ENCODE measurements at places on chromosomes 5 and 9.

GRCh38 chr5:65015767-65016166, 247.0 kb downstream of the CWC27 start:
- DNase-seq = no peak

DNA sequence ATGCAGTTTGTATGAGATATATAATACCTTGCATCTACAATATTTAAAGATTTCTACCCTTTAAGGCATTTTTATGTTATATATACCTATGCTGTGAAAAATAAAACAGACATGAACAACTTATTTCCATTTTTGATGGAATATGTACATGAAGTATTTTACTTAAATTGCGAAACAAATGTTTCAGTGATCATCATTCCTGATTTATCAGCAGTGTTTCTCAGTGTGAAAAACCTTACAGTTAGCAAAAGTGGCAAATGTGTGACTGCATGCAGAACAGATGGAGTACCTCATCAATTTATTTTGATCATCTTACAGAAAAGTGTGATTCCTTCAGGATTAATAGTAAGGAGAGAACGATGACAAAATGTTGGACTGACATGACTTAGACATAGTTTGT, 43.1 kb downstream of the PRR16 start:
- DNase-seq = no peak

DNA sequence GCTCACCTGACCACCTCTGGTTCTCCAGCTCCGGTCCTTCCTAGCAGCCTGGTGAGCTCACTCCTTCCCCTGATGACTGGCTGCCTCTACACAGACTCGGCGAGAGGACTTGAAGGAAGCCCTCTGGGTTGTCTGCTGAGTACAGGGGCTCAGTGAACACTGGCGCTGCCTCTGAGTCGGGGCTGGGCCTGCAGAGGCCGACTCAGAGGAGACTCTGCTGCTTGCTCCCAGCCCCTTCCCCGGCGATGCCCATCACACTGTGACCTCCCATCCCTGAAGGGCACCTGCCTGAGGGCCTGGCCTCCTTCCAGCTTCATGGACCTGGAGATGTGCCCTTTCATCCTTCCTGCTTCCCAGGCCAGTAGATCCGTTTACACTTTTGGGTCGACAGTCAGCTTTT, 22.0 kb downstream of the CRB2 start:
- DNase-seq = no peak

- DNase-seq = no peak
Observed at GRCh38 chr5:57225553-57225952, 51.7 kb downstream of the GPBP1 start.

DNA sequence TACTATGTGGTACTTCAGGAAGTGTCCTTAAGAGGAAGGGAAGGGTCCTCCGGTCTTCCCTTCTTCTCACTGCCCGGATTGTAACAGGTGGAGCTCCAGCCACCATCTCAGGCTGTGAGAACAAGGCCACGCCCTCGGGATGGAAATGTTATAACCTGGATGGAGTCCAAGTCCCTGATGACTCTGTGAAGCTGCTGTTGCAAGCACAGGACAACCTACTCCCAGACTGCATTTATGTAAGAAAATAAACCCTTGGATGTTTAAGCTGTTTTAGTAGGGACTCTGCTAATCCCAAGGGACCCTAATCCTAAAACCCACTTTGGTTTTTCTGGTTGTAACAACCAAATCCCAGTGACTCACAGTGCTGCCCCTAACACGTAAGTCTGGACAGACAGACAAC, 221.6 kb downstream of the ACTL7B start:
- peak; percentile 50 for DNase-seq

GRCh38 chr5:142055301-142055700, 42.5 kb upstream of the GNPDA1 start:
- DNase-seq = no peak

GRCh38 chr9:122445155-122445749, 32.5 kb downstream of the OR1J1 start:
- DNase-seq = peak; percentile 11

- no peak for DNase-seq
Observed at GRCh38 chr5:83964271-83964670, 243.6 kb upstream of the HAPLN1 start.

DNA sequence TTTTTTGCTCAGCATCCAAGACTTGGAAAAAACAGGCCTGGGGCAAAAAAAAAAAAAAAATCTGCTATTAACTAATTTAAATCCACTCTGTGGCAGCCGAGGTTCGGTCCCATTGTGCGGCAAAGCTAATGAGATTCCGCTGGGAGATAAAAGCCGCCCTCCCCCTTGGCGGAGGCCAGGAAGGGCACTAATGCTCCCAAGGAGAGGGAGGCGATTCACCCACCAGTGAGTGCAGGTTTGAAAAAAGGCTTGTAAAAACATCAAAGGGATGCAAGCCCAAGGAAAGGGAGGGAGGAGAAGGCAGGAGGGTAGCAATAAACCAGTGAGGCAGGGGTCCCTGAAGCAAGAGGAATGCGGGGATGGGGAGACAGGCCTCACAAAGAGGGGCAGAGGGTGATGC, 129.5 kb upstream of the RAPGEF1 start:
- DNase-seq = peak; percentile 29

DNA sequence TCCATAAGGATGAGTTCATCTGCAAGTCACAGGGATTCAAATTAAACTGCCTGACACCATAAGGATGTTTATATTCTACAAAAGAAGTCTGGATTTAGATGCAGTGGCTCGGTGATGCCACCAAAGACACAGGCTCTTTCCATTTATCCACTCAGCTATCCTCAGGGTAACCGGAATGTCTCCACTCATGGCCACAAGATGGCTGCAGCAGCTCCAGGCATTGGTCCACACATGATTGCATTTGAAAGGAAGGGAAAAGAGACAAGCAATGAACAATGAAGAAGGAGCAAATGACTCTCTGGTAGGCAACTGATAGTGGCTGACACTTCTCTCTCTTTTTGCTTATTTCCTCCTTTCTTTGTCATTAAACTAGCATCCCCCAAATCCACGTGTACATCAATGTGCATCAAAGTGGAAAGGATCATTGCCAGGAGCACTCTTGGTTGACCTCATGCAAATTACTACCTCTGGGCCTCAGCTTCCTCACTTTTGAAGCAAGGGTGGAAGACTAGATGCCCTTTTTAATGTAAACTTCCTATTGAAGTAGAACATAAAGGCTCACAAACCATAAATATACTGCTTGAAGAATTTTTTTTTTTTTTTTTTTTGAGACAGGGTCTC, 7.2 kb upstream of the SNX30 start:
- DNase-seq = no peak

GRCh38 chr9:126366366-126367011, 39.9 kb downstream of the MVB12B start:
- DNase-seq = peak; percentile 50

GRCh38 chr5:107615299-107615817, 55.4 kb downstream of the EFNA5 start:
- DNase-seq = peak; percentile 16

GRCh38 chr5:72194846-72195245, 87.6 kb downstream of the MAP1B start:
- DNase-seq = peak; percentile 82
